Fibroblast of skin of abdomen (primary cell): ENCODE measurements at places on chromosomes 2 and 18.

DNA sequence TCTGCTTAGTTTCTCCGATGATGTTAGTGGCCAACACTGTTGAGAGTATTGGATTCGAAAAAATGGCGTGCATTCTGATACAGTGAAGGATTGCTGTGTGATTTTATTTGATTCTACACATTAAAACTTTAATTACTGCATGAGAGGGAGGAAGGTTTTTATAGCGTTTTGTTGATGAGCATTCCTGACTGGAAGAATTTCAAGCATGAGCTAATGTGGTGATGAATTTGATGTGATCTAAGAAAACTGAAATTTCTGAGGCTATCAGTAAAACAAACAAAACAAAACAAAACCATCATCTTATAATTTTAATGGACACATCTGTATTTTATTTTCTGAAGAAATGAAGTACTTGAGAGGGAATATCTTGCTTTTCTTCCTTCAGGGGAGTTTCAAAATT is 59.6 kb downstream of the ITGB6 start:
- peak; percentile 28 for DNase-seq

DNA sequence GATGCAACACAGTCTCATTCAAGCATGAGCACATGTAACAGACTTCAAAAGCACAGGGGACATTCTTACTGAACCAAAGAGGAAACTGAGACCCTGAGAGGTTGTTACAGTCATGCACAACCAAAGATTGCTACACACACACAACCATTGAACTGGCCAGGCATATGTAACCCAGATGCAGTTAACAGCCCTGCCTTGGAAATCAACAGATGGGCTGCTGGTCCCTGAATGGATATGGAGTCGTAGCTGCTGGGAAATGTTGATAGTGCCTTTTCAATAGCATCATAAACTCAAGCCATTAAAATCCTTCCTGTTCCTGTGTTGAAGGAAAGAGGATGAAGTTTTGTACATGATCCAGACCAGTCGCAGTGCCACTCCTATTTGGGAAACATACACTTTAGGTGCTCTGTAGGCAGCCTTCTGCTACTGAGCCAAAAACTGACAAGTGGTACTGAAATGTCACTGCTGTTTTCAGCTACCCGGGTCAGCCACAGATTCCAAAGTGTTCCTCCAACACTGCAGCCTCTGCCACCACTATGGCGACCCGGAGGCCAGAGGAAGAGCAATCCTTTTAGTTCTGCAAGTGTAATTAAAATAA is 143.9 kb downstream of the CCBE1 start:
- DNase-seq = no peak

DNA sequence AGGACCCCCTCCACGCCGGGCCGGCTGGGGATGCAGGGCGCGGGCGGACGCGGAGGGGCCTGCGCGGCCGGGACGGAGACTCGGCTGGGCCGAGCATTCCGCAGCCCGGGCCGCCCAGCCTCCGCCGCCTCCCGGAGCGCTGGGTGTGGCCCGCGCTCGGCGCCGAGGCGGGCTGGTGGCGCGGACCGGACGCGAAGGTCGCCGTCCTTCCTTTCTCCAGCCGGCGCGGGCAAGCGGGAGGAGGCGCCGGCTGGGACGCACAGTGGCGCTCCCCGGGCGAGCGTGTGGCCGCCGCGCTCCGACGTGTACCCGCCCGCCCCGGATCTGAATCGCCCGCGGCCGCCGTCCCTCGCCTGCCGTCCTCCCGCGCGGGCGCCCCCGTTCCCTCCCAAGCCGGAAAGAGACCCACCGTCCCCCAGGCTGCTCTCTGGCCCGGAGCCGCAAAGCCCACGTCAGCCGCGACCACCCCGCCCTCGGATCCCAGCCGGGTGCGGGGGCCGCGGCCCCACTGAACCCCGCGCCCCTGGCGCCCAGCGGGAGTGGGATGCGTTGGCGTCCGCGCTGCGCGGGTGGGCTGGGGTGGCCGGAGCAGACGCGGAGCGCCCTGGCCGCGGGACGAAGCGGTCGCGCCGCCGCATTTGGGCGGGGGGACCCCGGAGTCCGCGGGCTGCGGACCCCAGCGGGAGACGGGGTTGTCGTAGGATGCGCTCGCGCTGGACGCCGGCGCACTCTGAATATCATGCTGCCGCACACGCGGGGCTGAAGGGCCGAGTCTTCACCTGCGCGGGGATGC is 634 bp downstream of the SPATS2L start:
- peak; percentile 41 for DNase-seq

- DNase-seq = no peak
These were observed 4.8 kb upstream of the ZAP70 start for GRCh38 chr2:97708608-97709007.

DNA sequence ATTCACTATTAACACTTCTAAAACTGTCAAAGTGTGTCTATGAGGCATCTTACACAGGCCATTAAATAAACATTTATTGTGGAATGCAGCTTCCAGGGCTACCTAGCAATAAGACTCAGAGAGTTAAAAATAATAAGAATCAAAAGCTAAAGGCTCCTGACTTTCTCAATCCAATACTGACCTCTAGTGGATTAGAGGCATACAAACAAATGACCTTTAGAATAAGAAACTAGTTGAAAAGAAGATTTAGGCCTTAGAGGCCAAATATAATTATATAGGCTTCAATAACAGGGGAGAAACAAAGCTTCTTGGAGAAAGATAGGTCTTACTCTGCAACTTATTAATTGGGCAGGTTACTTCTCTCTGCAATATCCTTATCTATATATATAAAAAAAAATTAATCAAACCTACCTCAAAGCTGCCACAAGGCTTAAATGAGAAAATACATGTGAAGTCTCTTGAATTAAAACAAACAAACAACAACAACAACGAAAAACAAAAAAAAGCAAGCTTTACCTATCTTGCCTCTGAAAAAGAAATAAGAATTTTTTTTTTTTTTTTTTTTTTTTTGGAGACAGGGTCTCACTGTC is 246.1 kb downstream of the EXOC6B start:
- peak; percentile 55 for DNase-seq

- no peak for DNase-seq
These were observed 12.6 kb upstream of the SFXN5 start for GRCh38 chr2:73083886-73084800.

DNA sequence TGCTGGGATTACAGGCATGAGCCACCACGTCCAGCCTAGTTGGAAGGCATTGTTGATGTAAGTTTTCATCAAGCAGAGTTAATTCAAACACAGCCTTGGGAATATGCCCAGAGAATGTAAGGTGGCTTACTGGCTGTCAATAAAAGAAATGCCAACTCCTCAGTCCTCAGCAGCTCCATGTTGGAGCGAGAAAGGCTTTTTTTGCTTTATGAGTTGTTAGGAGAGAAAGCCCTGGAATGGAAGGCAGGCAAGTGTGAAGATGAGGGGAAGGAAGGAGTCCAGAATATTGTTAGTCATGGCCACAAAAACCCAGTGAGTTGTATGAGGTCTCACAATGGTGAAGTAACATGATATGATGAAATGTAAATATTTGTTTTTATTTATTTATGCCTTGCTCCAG is 57.1 kb downstream of the MAP4K4 start:
- peak; percentile 53 for DNase-seq

GRCh38 chr2:196957442-196957841 is 30.9 kb upstream of the PGAP1 start:
- DNase-seq = no peak

GRCh38 chr2:189982780-189983394 is 79.6 kb downstream of the MSTN start:
- DNase-seq = no peak

GRCh38 chr2:139867601-139868226 is 1087.5 kb upstream of the NXPH2 start:
- DNase-seq = no peak

DNA sequence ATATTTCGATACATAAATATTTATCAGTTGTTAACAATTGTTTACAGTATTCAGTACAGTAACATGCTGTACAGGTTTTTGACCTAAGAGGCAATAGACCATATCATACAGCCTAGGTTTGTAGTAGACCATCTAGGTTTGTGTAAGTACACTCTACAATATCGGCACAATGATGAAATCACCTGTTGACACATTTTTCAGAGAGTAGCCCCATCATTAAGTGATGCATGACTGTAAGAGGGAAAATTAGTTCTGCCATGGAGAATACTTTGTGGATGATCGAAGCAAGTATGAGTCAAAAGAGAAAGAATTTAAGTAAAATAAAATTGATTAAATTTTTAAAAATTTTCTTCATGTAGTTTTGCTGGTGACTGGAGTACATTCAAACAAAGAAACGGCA is 32.6 kb downstream of the VIT start:
- peak; percentile 28 for DNase-seq

DNA sequence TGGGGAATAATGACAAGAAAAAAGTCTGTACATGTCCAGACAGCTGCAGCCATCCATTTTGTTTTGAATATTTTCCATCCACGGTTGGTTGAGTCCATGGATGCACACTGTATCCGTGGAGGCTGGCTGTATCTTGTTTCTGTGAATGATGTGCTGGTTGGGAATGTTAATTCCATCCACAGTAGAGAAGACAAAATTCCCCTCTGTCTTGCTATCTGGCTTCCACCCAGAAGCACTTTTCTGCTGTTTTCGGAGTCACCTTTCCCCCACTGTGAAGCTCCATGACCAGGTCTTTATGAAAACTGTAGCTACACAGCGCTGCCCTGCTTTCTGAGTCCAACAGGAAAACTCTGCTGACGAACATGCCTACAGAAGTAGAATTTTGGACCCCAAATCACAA is 122.3 kb downstream of the HRH4 start:
- DNase-seq = no peak

- DNase-seq = no peak
These were observed 551.1 kb upstream of the CELF4 start for GRCh38 chr18:38116716-38117115.

DNA sequence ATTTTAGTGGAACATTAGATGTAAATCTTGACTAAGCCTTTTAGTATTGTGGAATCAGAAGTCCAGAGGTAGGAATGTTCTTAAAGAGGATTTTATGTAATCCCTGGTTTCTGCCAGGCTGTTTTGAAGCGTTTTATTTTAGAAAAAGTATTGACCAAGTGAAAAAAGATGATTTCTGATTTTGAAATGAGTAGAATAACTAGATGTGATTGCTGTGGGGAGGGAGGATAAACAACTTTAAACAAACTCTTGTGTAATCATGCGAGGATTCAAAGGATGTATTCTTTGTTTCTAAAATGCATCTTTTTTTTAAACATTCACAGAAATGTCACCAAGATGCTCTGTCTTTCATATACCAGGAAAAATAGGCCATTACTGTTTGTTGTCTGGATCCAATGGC is 53.9 kb downstream of the PHLPP1 start:
- no peak for DNase-seq

GRCh38 chr2:95034221-95034620 is 8.7 kb downstream of the MAL start:
- no peak for DNase-seq

- no peak for DNase-seq
These were observed 19.1 kb upstream of the STPG4 start for GRCh38 chr2:47173986-47174732.

- peak; percentile 83 for DNase-seq
These were observed 173.9 kb upstream of the PID1 start for GRCh38 chr2:229445019-229445418.

GRCh38 chr2:32963941-32964340 is 17.2 kb downstream of the LTBP1 start:
- DNase-seq = peak; percentile 42

GRCh38 chr2:96254571-96254970 is 11.2 kb downstream of the TMEM127 start:
- DNase-seq = no peak

DNA sequence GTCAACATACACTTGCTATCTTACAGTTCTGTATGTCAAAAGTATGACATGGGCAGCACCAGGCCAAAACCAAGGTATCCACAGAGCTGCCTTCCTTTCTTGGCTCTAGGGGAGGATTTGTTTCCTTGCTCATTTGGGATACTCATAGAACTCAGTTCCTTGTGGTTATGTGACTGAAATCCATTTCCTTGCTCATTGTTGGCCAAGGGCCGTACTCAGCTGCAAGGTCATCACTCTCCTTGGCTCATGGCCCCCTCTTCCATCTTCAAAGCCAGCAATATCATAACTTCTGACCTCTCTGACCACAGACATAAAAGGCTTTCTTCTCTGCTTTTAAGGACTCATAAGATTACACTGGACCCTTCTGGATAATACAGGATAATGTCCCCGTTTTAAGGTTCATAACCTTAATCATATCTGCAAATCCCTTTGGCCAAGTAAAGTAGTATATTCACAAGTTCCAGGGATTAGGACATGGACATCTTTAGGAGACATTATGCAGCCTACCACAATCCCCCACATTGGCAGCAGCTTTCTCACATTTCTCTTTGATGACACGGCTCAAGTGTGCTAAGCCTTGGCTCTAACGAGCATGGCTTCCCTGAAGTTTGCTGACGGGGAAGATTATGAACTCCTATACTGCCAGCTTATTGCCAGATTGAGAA is 20.9 kb downstream of the TMEM237 start:
- no peak for DNase-seq

DNA sequence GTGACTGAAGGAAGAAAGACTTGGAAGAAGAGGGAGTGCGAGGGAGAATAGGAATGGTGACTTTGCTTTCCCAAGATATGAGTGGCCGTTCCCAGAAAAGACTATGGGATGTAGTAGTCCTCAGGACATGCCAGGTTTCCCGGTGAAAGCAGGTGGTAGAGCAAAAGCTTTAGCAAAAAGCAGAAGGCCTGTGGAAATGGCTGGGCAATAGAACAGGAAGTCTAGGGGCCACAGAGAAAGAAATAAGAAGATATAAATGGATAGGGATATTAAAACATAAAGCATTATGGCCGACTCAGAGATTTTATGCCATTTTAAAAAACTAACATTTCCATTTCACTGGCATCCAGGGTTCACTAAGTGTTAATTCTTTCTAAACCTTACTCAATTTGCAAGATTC is 1.2 kb upstream of the SERPINB13 start:
- no peak for DNase-seq

GRCh38 chr18:43303376-43303775 is 26.1 kb upstream of the SYT4 start:
- DNase-seq = no peak

- peak; percentile 71 for DNase-seq
These were observed 57.1 kb downstream of the SLC16A14 start for GRCh38 chr2:230011617-230012016.

- no peak for DNase-seq
These were observed 44.1 kb downstream of the PPP4R1 start for GRCh38 chr18:9570255-9570654.

DNA sequence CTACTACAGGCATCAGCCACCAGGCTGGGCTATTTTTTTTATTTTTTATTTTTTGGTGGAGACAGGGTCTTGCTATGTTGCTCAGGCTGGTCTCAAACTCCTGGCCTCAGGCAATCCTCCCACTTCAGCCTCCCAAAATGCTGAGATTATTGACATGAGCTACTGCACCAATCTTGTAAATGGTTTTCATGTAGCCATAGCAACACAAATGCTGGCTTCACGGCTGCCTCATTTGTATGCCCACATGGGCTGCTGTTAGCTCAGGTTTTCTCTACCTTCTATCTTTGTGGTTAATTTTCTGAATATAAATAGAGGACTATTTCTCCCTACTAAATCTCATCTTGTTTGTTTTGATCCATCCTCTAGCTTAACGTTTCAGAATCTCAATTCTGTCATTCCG is 58.2 kb downstream of the PLEKHM3 start:
- no peak for DNase-seq

- DNase-seq = no peak
These were observed 23.3 kb downstream of the SIX3 start for GRCh38 chr2:44964752-44965236.
